ENCODE measurements at places on chromosomes 1 and 21. TPM values are rescaled to one million over a fixed set of nuclear protein-coding genes. Genes with fewer than 3 reads are reported as not detected.

OR2T11 gene
- total RNA-seq = not detected

MIA3 gene
- total RNA-seq = 166 TPM

DENND2C gene
- 5.8 TPM for total RNA-seq

CTH gene
- total RNA-seq = 3.4 TPM

KRTCAP2 gene
- 383 TPM for total RNA-seq

GBP6 gene
- not detected for total RNA-seq

FAM110D gene
- total RNA-seq = not detected

SPRR3 gene
- not detected for total RNA-seq

Measured in MCF 10A (cell line).